Frontal cortex (tissue), 4 donors: ENCODE measurements at places on chromosomes 2 and 18. TPM values are rescaled to one million over a fixed set of nuclear protein-coding genes. Genes with fewer than 3 reads are reported as not detected.

The SGPP2 gene
- total RNA-seq: 0.82 TPM

The DYNAP gene
- not detected for total RNA-seq

The ITGB6 gene
- total RNA-seq: under 0.01 TPM

The RPRM gene
- 154 TPM for total RNA-seq

The DOCK10 gene
- total RNA-seq: 10.2 TPM

The SLC5A7 gene
- total RNA-seq: 1.6 TPM

The CYTIP gene
- 2.9 TPM for total RNA-seq
